ENCODE measurements at places on chromosomes 6 and 20.
A peak's percentile ranks its signal among the peaks of the same experiment; 100 is the strongest.

DNA sequence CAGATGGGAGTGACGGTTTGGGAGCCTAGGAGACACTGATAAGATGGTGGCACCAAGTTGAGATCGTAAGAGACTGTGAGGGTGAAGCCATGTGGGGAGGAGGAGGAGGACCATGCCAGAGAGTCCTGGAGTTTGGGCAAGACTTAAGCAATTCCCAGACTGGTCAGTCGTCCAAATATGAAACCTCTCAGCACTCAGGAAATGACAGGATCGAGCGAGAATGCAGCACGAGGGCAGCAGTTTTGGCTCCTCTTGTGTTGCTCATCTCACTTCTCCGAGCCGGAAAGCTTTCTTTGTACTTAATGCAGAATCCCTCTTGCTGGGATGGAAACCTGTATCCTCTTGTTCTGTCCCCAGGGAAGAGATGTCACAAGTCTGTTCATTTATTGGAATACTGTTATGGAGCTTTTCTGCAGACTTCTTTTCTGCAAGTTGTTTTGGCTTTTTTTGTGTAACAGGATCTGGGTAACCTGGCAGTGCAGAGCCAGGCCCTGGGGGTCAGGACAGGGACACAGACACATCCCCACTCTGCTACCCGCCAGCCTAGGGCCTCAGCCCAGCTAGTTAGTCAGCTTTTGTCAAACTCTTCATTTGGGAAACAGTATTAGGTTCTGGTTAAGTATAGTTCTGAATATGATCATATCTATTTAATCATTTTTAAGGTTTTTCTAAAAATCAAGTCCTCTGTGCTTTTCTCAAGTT lies 34.3 kb downstream of the FNDC1 start:
- DNase-seq = no peak

DNA sequence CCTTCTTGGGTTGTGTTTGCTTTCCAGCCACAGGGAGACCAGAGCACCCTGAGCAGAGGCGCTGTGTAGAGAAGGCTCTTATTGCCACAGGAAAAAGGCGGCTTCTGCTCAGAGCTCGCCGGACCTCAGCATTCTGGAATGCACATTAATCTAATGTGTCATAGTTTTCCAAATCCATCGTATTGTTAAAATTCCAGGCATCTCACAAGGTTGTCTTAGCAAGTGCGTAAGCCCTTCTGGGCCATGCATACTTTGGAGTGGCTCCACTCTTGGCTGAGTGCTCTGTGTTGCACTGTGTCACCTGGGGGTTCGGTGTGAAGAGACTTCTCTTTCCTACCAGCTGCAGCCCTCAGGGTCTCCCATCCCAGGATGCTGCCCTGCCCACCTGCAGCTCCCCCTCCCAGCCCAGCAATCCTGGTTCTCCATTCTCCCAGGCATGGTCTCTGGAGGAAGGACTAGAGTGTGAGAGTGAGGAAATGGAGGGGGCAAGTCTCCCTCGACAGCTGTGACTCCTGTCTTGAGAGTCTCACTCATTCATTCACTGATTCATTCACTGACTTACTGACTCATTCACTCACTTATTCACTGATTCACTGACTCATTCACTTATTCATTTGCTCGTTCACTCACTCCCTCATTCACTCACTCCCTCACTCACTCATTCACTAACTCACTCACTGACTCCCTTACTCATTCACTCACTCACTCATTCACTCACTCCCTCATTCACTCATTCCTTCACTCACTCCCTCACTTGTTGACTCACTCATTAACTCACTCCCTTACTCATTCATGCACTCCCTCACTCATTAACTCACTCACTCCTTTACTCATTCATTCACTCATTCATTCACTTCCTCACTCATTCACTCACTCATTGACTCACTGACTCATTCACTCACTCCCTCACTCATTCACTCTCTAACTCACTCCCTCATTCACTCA lies 83.7 kb upstream of the MPC1 start:
- no peak for DNase-seq

DNA sequence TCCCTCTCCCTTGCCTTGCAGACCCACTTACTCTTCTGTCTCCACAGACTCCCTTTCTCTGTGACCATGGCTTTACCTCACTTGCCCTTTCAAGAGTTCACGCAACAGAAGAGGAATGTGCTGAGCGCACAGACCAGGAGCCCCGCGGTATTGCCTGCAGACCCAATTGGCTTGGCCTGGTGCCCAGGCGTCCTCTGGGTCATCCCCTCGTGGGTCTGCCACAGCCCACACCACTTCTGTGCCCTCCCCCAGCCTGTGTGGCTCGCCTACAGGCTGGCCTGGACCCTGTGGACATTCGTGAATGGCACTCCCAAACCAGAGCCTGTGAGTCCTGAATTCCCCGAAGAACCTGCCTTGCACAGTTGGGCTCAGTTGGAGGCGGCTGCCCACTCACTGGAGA lies 15.3 kb upstream of the NINL start:
- DNase-seq = no peak

DNA sequence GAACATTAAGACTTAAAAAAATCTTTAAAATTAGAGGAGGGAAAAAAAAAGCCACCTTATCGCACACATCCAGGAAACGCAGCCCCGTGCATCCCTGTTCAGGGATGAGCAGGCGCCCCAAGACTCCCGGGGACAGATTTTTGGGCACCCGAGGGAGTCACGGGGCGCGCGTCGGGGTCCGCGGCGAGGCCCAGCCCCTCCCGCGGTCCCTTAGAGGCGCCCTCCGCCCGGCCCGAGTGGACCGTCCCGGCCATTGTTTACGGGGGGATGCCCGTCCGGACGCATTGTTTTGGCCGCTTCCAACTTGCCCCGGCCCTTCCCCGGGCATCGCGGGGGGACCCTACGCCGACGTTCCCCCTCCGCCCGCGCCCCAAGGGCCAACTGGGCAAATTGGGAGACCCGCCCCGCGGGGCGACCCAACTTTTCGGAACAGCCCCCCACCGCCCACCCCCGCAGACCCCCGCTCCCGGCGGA lies 610 bp downstream of the ZNF217 start:
- DNase-seq = no peak

DNA sequence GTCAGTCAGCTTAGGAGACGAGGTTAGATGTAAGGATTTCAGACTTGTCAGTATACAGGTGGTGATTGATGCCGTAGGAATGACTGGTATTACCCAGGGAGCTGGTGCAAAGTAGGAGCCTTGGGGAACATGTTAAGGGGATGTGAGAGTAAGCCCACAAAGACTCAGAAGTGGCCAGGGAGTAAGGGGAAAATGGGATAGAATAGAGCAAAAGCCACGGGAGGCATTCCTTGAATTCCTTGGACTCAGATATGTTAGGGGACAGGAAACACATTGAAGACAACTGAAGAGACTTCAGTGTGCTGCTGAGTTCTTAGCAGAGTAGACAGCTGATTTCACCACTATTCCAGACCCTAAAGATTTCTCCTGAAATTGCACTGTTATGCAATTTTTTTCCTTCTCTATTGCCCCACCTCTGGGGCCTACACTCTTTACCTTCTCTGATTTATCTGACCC lies 1.2 kb upstream of the ACAT2 start:
- DNase-seq = no peak

DNA sequence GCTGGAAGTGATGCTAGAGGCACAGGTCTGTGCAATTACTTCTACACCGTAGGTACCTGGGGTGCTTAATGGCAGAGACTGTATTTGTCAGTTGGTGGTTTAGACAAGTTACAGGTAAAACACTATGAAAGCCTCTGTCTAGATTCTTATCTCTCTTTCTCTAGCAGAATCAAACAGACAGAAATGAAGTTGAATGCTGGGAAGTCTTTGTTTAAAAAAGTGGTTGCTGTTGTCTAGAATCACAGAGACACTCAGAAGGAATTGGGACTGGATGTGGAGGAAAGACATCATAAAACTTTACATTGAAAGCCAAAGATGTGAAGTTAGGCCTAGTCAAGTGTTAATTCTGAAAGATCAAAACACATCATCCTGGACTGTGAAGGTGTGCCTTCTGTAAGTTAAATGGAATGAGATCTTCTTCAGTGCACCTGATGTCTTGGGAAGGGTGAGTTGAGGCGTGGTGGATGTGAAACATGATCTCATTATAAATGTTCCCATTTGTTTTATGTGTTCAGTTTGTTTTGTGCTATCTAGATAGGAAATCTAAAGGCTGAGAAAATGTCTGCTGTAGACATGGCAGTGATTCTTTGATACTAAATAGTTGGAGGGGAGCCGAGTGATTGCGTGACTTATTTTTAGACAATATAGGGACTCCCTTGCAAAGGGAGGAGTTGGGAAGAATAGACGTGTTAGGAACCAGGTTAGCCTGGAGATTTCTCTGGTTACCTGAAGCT lies 290.2 kb downstream of the SOX4 start:
- DNase-seq = no peak

DNA sequence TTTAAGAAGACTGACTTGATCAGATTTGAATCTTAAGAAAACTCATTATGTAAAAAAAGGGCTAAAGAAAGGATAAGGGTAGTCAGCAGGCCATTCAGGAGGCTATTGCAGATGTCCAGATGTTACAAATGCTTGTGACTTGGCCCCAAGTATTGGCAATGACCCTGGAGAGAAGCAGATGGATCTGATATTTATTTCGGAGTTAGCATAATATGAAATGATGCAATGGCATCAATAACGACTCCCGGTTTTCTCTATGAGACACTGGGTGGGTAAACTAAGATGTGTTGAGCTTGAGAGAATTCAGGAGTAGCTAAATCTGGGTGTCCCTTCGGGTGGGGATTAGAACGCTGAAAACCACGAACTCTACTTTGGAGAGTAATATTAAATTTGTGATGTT lies 149.7 kb downstream of the LAMA2 start:
- DNase-seq = no peak

DNA sequence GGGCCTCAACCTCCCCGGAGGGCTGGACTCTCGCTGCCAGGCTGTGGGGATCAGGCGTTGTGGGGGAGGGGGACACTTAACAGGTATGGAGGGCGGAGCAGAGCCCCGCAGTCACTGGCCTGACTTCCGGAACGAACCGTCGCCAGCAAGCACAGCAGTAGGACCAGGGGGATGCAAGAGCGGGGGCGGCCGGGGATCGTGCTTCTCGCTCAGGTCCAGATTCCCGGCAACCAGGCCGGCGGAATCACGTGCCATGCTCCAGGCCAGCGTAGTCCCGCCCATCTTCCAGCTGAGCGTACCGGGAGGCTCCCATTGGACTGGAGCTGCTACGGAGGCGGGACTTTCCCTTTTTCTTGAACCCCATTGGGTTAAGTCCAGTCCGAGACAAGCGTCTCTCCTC lies 10.0 kb upstream of the POU5F1 start:
- DNase-seq = no peak

DNA sequence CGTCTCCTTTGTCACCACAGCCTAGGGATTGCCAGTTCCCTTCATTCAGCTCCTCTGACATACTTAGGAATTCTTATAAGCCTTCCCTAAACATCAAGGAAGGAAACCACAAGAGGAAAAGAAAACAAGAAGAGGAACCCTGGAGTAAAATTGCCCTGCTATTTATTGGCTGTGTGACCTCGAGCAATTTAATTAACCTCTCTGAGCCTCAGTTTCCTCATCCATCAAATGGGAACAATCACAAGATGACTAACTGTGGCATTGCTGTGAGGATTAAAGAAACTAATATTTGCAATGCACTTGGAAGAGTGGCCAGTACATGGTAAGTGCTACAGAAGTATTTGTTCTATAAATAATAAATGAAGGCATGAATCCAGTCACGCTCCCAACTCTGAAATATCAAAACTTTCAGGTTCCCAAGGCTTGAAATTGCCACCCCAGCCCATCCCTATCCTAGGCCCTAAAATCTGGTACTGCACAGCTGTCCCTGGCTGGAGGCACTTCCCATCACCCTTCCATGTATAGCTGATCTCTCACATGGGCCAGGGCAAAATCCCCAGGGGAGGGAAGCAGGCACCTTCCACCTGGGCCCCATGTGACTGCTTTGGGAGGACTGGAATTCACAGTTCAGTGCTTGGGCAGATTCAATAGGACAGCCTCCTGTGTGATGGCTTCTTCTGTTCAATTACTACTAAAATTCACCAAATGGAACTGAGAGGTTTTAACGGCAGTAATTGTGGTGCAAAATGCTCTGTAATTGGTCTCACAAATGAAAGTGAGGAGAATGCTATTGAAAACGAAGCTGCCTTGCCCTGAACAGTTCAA lies 78.0 kb upstream of the MAFB start:
- no peak for DNase-seq

GRCh38 chr6:43749461-43749860 lies 20.6 kb upstream of the VEGFA start:
- DNase-seq = no peak

- DNase-seq = no peak
These were observed 63.5 kb upstream of the E2F3 start for GRCh38 chr6:20338156-20338555.

DNA sequence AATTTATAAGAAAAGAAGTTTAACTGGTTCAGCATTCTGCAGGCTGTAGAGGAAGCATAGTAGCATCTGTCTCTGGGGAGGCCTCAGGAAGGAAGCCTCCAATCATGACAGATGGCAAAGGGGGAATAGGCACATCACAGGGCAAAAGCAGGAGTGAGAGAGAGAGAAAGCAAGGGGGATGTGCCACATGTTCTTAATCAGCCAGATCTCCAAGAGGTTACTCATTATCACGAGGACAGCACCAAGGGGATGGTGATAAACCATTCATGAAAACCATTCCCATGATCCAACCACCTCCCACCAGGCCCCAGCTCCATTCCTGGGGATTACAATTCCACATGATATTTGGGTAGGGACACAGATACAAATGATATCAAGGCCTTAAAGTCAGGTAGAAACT lies 217.5 kb upstream of the TCF21 start:
- no peak for DNase-seq

DNA sequence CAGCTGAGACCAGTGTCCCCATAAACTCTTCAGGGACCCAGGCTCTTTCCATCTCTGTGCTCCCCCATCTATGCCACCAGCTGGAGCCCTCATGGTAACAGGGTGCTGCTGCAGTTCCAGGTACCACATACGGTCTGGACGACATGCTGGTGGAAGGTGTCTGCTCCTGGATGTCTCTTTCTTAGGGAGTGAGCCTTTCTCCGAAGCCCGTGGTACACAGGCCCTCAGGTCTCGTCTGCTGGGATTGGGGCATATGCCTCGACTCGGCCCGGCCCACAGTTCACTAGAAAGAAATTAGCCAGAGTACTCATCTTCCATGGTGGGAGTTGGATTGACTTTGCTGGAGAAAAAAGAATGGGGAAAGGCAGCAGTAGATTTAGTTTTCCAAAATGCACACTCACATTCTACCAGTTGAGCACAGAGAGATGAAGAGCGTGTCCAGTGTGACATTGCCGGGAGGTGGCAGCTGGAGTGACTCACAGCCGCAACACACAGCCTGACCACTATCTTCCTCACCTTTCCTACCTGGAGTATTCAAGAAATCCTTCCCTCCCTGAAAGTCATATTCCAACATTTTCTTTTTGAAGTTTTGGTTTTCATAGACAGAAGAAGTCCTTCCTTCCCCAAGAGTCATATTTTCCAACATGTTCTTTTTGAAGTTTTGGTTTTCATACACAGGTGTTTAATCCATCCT lies 18.6 kb upstream of the SPO11 start:
- DNase-seq = no peak

- no peak for DNase-seq
These were observed 1503.2 kb downstream of the HACE1 start for GRCh38 chr6:103356531-103356930.

- DNase-seq = no peak
These were observed 14.7 kb downstream of the LRRC73 start for GRCh38 chr6:43495409-43495941.

- peak; percentile 28 for DNase-seq
These were observed 11.8 kb downstream of the GNAS start for GRCh38 chr20:58864346-58864745.

GRCh38 chr6:41559655-41560427 lies 13.7 kb downstream of the FOXP4 start:
- DNase-seq = no peak

- DNase-seq = peak; percentile 59
These were observed at the start of gene PERP for GRCh38 chr6:138107078-138107751. TSS of gene PERP (minus strand) at chr6:138107419. CDS start at chr6:138107340, 79 bp downstream.

- no peak for DNase-seq
These were observed 67.5 kb downstream of the DNAH8 start for GRCh38 chr6:38782616-38783015.
